Effector CD4-positive, alpha-beta T cell (primary cell): ENCODE measurements at places on chromosomes 13 and 19.

- DNase-seq, result no peak
Observed at GRCh38 chr19:42532891-42533290, 4.6 kb upstream of the CEACAM1 start.

DNA sequence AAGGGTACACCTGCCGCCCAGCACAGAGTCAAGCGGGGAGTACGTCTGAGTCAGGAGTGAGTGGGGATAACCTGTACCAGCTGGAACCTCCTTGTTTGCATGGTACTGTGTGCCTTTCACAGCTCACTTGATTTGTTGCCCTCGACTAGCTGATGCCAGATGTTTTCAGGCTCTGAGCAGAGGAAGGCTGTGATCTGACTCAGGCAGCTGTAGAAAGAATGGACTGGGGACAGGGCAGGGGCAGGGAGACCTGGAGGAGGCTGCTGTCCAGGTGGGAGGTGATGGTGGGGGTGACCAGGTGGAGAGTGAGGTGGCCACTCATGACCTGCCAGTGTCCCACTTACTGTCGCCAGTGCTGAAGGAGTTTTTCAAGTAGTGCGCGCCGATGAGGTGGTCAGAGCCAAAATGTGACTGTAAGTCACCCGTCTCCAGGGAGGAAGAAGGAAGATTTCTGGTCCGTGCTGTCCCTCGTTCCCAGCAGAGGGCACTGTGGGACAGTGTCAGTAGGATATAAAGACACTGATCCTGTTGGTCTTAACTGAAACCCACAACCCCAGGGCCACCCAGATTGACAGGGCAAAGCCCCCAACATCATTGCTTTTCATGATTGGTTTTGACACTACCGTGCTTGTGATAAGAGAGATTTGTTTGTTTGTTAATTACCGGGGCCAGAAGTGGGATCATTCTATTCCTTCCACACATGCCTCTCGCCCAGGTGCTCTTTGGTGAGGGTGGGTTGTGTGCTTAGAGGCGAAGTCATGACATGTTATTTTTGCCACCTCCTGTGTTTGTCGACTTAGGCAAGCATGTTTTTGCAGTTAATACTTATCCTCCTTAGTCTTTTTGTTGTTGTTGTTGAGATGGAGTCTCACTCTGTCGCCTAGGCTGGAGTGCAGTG is 128.4 kb downstream of the DPF1 start:
- peak; percentile 14 for DNase-seq

GRCh38 chr13:28626266-28626665 is 32.7 kb upstream of the POMP start:
- DNase-seq, result no peak

DNA sequence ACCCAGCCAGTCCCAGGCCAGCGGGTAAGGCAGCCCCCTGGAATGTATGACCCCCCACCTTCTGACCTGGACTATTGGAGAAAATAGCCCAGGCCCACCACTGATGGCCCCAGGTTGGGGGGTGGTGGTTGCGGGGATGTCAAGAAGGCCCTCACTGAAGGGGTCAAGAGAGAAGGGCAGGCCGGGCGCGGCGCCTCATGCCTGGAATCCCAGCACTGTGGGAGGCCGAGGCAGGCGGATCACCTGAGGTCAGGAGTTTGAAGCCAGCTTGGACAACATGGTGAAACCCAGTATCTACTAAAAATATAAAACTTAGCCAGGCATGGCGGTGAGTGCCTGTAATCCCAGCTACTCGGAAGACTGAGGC is 1.5 kb upstream of the ADAMTSL5 start:
- DNase-seq, result no peak

DNA sequence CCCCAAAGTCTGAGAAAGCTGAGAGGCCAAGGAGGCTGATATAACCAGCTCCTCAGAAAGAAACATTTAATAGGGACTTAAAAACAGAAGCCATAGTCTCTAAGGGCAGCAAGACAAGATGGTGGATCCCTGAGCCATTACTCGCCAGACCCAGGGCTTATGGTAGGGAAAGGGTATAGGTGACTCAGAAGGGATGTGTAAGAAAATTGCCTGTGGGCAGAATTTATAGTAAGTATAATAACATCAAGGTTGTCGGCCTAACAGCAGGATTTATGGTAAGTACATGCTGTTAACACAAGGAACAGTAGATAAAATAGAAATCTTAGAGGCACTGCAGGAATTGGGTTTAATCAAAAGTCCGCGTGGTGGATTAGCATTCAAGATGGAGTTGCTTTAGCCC is 14.7 kb downstream of the KBTBD6 start:
- no peak for DNase-seq

DNA sequence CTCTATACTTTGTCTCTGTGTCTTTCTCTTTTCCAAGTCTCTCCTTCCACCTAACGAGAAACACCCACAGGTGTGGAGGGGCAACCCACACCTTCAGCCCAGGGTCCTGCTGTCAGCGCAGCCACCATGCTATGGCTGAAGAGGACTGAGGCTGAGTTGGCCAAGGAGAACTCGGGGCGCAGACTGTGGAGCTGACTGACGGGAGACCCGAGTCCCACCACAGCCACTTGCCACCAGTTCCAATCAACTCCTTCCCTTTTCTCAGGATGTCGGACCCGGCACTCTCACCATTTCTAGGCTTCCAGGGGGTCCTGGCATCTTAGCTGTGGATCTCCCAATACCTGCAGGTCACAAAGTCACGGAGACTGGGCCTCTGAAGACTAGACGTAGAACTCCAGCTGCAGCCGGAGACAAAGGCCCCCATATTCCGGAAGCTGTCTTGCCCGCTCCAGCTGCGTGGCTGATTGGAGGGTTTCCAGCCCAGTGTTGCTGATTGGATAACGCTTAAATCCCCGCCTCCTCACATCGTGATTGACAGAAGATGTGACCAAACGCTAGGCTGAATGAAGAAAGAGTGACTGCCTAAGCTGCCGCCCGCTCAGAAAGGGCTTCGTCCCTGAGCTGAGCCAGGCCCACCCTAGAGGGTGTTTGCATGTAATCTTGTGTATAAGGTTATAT is 63.6 kb downstream of the ZNF429 start:
- DNase-seq, result peak; percentile 87

- no peak for DNase-seq
Observed at GRCh38 chr13:42494157-42494556, 79.8 kb upstream of the TNFSF11 start.

DNA sequence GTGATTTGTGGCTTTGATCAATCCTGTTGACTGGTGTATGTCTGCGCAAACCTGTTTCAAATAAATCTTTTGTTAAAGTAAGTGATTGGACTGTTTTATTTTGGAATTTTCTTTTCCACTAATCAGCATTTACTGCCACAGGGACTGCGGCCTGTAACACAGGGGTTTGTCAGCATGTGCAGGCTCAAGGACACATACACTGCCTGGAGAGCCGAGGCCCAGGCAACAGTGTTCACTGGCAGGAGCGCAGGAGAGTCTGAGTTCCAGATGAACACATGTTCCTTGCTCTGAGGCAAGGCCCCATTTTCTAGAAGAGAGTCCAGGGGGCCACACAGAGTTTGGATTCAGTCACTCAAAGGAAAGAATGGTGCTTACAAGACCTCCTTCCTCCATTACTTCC is 26.0 kb downstream of the SHISA2 start:
- no peak for DNase-seq

GRCh38 chr19:40650749-40651305 is 39.6 kb downstream of the NUMBL start:
- DNase-seq, result no peak

DNA sequence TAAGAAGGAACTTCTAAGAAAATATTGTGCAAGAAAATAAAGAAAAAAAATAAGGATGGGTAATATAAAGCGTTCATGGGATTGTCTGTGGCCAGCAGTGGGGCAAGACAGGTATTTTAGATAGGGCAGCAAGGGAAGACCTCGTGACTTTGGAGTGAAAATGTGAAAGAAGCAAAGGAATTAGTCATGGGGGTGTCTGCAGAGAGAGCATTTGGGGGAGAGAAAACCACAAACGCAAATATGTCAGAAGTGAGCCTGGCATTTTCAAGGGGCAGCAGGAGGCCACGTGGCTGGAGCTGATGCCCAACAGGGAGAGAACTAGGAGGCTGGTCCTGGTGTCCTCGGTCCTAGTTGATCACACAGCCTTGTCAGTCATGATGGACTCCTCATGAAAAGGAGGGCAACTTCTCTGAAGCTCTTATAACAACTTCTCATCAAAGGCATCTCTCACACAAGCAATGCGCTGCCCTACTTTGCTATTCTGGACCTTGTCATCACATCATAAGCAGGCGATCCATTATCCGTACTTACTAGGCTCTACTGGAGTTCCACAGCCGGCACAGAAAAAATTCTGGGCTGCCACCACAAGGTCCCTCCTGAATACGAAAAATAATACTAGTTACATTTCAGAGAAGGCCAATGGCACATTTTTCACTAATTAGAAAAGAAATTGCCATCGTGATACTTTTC is 31.0 kb downstream of the RUBCNL start:
- DNase-seq, result no peak

DNA sequence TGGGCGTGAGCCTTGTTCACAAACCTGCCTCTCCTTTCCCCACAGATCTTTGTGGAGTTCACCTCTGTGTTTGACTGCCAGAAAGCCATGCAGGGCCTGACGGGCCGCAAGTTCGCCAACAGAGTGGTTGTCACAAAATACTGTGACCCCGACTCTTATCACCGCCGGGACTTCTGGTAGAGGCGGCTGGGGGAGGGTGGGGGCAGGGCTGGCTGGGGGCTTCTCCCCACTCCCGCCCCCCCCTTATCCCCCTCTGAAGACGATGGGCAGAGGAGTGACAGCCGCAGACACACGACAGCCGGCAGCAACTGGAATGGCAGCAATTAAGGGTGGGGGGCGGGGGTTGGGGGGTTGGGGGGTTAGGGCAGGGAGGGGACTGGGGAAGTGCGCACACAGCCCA is 1.1 kb upstream of the EPN1 start:
- no peak for DNase-seq

GRCh38 chr19:6113616-6114188 is 3.4 kb upstream of the RFX2 start:
- DNase-seq, result no peak

- DNase-seq, result no peak
Observed at GRCh38 chr19:52527956-52528351, 486 bp downstream of the ZNF808 start.

GRCh38 chr19:18765224-18765623 is 25.9 kb downstream of the COMP start:
- DNase-seq, result no peak

DNA sequence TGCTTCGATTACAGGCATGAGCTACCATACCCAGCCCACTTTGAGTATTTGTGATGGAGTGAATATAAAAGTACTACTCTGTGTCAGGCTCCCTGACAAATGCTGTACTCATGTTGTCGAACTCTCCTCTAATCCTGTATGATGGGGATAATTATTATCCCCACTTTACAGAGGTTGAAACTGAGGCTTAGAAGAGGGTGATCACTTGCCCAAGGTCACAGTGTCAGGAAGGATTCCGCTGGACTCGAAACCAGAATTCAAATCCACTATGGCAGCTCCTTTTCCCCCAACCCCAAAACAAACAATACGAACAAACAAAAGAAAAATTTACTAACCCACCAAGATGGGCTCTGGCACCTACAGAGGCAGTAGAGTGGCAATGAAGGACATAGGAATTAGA is 1.7 kb upstream of the PPP5C start:
- DNase-seq, result no peak

DNA sequence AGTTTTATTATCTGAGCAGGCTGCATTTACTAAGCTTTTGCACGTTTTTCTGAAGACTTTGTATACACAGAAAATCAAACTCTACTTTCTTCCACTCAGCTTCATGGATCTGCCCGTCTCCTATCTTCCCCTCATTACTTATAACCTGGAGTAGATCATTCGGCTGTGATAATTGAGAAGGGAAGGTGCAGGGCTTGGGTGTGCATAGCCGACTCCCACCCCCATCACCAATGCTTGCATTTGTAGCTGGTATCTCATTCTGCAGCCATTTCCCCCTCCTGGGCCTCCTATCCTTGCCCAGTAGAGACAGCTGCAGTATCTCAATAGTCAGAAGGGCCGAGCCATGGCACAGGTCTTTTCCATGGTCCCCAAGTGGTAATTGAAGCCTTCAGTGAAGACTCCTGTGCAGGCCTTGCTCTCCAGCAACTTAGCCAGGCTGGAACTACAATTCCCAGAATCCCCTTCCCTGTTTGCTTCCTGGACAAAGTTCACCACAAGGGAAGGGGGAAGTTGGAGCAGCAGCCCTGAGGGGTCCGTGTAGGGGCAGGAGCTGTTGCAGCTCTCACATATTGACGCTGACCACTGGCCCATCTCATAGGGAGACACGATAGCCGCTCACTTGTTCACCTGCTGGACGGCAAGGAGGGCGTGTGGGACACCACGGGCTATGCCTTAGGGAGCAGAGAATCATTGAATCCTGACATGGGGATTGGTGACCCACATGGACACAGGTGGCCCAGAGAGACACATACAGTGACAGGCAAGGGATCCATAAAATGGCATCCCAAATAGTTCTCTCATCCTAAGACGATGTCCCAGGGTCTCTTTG is 2.1 kb upstream of the SIGLEC8 start:
- no peak for DNase-seq

DNA sequence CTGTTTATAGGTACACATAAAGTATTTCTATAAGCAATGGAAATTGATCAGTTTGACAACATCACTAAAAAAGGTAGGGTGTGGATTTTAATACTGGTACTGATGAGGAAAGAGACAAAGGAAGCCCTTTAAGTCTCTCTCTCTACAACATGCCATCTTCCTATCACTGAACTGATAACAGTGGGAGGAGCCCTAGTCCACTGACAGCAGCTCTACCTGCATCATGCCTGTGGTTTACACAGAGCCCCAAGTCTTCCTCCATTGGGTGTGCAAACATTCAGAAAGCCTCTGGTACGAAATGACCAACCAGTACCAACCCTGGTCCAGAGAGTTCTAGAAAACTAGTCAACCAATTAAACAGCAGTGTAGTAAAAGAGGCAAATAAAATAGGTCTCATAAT is 53.4 kb downstream of the KLF12 start:
- no peak for DNase-seq

- DNase-seq, result peak; percentile 46
Observed at GRCh38 chr19:8569066-8569771, 8.0 kb downstream of the MYO1F start.

GRCh38 chr19:7865262-7865911 is 8.8 kb downstream of the PRR36 start:
- DNase-seq, result no peak

- DNase-seq, result no peak
Observed at GRCh38 chr19:51124729-51125128, at the start of gene SIGLEC9. Gene SIGLEC9 (plus strand): TSS chr19:51124906. CDS start chr19:51124975, 69 bp downstream.
